ENCODE measurements at places on chromosomes 11 and 22.

DNA sequence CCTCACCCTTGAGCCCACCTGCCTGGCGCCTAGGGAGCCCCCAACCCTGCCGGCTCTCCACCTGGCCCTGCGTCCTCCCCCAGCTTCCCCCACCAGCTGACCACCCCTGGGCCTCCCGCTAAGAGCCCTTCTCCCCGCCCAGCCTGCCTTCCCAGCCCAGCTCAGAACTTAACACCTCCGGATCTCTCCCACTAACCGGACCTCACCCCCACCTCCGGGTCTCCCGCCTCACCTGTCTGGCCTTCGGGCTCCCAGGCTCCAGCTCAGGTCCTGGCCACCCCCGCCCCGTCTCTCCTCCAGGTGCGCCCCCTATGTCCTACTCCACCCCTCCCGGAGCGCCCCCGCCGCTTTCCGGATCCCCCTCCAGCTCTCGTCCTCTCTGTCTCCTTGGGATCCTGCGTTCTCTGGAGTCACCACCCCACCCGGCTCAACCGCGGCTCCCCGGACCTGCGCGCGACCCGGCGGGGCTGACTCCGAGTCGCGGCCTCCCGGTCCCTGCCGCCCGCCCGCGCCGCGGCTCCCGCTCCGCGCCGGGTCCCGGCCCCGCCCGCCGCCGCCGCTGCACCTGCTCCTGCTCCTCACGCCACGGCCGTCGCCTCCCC lies at the start of gene KCNJ11:
TSS of gene KCNJ11 (minus strand) at position 51 of the 602 bp plus-strand sequence. CDS start 568 bp downstream, outside the sequence.
- DNase-seq, result no peak
- peaks cover 15% of the 10 kb centered on the region for H3K4me1 ChIP-seq
- no peak within 1 kb of the TSS for H3K27ac ChIP-seq

- no peak overlapping the region for H3K4me3 ChIP-seq
Observed at GRCh38 chr11:60785806-60786361, 751 bp downstream of the MS4A10 start.

- H3K4me1 ChIP-seq, result peaks cover 12% of the 10 kb centered on the region
- no peaks in the 10 kb centered on the region for H3K36me3 ChIP-seq
- DNase-seq, result no peak
- H3K4me3 ChIP-seq, result no peak overlapping the region
- no peaks in the 10 kb centered on the region for H3K27me3 ChIP-seq
Observed at GRCh38 chr11:75509020-75509720, 16.6 kb downstream of the GDPD5 start.

GRCh38 chr11:32154275-32154674 lies 63.4 kb downstream of the RCN1 start:
- no peaks in the 10 kb centered on the region for H3K27me3 ChIP-seq
- no peak for DNase-seq
- no peaks in the 10 kb centered on the region for H3K36me3 ChIP-seq

DNA sequence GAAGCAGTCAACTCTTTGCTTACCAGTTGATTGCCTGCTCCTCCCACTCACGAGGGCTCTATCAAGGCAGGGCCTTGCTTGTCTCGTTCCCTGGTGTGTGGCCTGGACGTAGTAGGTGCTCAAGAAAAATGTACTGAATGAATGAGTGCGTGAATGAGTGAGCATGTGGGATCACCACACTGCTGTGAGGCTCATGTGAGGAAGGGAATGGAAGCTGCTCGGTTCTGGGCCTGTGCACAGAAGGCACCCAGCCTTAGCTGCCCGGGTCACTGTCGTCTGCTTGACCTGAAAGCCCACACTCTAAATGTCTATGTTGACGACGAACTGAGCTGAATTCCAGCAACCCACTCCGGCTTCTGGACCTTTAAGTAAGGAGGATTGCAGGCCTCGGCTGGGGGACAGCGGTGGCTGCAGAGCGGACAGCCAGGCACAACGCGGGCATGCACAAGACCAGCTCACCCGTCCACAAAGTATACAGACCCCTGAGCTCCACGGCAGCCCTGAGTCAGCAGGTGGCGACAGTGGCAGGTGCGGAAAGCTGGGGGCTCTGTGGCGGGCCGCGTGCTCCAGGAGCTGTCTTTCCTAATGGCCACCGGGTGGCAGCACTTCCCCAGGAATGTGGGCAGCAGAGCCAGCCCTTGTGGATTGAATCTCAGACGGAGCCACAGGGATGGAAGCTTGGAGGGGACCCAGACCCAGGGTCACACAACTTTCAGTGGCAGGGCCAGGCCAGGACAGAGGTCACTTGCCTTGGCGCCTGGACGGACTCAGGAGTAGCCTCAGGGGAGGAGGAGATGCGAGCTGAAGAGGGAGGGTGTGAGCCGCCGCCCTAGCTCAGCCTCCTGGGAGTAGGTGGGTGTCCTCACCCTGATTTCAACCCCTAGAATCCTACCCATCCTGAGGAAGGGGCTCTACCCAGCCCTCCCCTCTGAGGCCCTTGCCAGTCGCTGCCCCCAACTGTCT lies 5.0 kb upstream of the PICK1 start:
- H3K27me3 ChIP-seq, result no peaks in the 10 kb centered on the region
- no peak overlapping the region for H3K4me3 ChIP-seq
- DNase-seq, result peak; percentile 89
- H3K36me3 ChIP-seq, result no peaks in the 10 kb centered on the region
- peaks cover 13% of the 10 kb centered on the region for H3K4me1 ChIP-seq

DNA sequence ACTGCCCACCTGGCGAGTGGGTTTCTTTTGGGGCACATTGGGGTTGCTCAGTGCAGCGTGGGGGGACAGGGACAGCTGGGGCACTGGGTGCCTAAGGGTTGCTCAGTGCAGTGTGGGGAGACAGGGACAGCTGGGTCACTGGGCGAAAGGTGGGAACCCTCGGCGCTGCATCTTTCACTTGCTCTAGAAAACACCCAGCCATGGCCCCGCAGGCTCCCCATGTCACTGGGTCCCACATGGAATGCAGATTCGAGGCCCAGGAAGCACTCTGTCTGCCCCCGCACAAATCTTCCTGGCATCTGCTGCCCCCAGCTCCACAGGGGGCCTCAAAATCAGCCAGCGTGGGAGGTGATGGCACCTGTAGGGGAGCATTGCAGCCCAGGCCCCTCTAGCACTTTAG lies 229.3 kb downstream of the BRD1 start:
- H3K36me3 ChIP-seq, result no peaks in the 10 kb centered on the region
- no peaks in the 10 kb centered on the region for H3K4me1 ChIP-seq
- no peak overlapping the region for H3K27ac ChIP-seq
- no peaks in the 10 kb centered on the region for H3K27me3 ChIP-seq
- DNase-seq, result no peak

DNA sequence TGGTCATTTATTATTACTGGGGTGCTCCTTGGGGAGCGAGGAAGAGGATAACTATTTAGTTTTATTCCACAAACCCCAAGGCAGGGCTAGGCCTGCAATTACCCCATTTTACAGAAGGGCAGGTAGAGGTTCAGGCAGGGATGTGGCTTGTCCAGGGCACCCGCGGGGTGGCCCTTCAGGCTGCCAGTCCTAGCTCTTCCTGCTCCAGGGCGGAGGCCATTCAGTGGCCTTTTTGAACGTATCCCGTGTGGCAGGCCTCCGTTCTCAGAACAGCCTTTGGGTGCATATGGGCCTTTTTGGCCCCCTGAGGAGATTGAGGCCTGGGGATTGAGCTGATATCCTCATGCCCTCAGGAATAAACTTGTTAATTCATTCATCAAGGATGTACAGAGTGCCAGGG lies 66.2 kb downstream of the MPPED1 start:
- DNase-seq, result no peak
- H3K4me1 ChIP-seq, result no peaks in the 10 kb centered on the region
- no peaks in the 10 kb centered on the region for H3K36me3 ChIP-seq
- H3K4me3 ChIP-seq, result no peak overlapping the region
- no peak overlapping the region for H3K27ac ChIP-seq

- no peak overlapping the region for H3K4me3 ChIP-seq
- no peaks in the 10 kb centered on the region for H3K4me1 ChIP-seq
- DNase-seq, result no peak
- no peaks in the 10 kb centered on the region for H3K36me3 ChIP-seq
Observed at GRCh38 chr11:14578541-14578956, 58.4 kb upstream of the PSMA1 start.

DNA sequence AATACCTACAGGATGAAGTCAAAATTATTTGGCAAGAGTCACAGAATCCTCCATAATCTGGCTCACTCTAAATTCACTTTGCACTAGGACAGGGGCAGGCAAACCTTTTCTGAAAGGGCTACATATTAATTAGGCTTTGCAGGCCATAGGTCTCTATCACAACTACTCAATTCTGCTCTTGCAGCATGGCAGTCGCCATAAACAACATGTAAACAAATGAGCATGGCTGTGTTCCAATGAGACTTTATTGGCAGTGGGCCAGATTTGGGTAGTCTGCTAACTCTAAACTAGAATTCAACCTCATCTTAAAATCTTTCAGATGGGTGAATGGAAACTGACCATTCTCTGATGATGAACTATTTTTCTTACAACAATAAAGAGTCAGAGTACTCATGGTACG lies 5.8 kb downstream of the THRSP start:
- peaks cover 54% of the 10 kb centered on the region for H3K36me3 ChIP-seq
- DNase-seq, result no peak
- H3K27me3 ChIP-seq, result no peaks in the 10 kb centered on the region
- H3K4me3 ChIP-seq, result no peak overlapping the region
- H3K27ac ChIP-seq, result peak overlapping the region; percentile 6
- peaks cover 9% of the 10 kb centered on the region for H3K4me1 ChIP-seq

Measured in heart left ventricle (tissue), 16 donors.